ENCODE measurements at places on chromosomes 5 and 9.
A peak's percentile ranks its signal among the peaks of the same experiment; 100 is the strongest.

GRCh38 chr5:173688703-173689102 is 72.3 kb upstream of the BOD1 start:
- no peak for DNase-seq

DNA sequence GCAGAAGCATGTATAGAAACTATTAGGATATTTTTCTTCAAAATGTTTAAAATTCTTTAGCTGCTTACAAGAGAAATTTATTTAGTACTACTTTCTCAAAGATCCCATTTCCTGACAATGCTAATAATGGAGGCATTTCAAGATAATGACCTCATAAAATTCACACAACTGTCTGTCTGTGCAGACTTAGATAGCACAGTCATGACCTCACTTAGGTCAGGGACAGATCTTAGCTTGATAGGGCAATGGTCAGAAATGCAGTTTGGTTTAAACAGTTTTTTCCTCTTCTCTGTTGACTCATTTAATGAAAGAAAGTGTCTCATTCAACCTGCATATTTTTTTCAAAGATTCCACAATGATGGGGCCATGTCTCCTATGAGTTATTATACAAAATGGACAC is 128.4 kb downstream of the GRIA1 start:
- no peak for DNase-seq

DNA sequence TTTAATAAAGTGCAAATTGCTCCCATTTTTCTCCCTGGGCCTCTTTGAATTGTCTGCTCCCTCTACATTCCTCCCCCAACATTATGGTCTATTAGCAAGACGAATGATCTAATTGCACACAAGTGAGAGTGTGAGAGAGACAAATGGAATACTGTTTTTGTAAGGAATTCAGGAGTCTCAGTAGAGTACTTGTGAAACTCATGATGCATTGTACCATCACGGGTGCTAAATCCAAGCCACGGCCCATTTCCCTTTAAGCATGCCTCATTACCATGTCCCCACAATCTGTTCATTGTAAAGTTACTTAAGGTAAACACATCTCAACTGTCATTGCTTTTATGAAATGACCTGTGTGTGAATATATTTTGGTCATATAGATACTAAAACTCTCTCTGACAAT is 62.8 kb downstream of the CD180 start:
- no peak for DNase-seq

- DNase-seq: no peak
These were observed 9.1 kb downstream of the UBAC1 start for GRCh38 chr9:135951889-135952663.

GRCh38 chr5:124702525-124702924 is 43.9 kb downstream of the ZNF608 start:
- no peak for DNase-seq

GRCh38 chr5:168314735-168315411 is 23.4 kb downstream of the WWC1 start:
- DNase-seq: no peak

DNA sequence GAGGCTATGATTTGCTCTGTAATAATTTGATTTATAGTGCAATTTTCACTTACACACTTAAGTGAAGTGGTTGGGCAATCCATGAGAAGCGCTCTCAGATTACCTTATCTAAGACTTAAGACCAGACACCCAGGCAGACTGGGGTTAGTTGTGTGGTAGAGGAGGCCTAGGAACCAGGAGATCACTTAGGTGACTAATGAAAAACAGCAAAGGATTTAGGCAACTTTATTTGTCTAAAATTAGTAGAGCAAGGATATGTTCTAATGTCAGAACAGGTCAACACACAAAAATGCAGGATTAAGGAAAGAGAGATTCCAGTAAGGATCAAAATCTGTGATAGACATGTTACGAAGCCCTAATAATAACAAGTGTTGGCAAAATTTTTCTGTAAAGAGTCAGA is 913.8 kb downstream of the TLE1 start:
- no peak for DNase-seq

- DNase-seq: no peak
These were observed 307.3 kb upstream of the SGCD start for GRCh38 chr5:156019571-156020180.

GRCh38 chr5:641331-641765 is 29.2 kb downstream of the CEP72 start:
- DNase-seq: no peak

DNA sequence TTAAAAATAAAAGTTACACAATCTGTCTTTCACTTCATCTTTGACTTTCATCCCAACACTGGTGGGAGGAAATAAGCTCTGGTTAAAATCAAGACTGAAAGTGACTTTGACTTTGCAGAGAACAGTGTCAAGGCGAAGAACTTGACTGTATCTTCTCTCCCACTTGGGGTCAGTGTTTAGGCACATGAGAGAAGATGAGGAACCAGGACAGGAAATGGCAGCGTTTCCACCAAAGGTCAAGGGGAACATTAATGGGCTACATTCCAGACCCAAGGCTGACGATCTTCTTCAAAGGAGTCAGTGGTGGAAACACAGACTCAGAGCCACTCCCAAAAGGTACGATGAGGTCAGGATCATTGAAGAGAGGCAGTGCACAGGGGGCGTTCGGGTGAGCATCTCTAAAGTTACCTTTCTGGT is 409.5 kb downstream of the ARHGEF28 start:
- peak; percentile 47 for DNase-seq

DNA sequence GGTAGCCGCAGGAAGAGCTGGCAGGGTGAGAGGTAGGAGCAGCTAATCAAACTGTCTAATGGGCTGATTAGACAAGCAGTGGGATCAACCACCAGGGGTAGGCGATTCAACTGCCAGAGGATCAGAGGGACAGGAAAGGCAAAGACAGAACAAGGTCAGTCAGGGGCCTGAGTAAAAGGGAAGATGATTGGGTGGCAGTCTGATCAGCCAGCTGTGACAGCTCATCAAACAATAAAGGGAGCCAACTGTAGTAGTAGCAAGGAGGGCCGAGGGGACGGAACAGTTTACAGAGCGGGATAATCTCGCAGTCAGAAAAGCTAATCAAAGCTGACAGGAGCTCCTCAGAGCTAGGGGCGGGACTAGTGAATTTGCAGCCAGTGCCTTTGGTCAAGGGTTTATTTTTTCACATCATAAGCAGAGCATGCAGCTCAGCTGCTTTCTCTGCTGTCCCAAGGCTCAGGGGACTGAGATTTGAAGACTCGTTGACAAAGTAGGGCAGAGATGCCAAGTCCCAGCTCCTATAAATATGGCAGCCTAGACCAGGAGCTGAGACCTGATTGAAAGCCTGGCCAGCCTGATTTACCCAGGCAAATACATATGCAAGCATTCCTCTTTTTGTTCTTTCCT is 418.2 kb downstream of the GABRG2 start:
- DNase-seq: no peak

- DNase-seq: no peak
These were observed 48.3 kb upstream of the EGFL7 start for GRCh38 chr9:136614372-136614922.

DNA sequence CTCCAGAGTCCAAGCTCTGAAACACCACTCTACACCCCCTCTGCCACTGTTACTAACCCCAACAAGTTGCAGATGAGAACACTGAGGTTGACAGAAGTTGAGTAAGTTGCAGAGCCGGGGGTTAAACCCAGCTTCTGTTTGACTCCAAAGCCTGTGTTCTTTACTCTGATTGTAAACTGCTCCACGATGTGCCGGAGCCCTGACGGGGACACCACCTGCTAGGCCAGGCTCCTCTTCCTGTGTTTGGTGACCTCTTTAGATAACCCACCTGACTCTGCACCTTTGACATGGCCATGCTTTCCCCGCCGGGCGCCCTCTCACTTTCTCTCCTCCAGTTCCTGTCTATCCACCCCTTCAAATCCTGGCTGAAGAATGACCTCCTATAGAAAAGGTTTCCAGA is 96.7 kb downstream of the PAX5 start:
- DNase-seq: no peak

DNA sequence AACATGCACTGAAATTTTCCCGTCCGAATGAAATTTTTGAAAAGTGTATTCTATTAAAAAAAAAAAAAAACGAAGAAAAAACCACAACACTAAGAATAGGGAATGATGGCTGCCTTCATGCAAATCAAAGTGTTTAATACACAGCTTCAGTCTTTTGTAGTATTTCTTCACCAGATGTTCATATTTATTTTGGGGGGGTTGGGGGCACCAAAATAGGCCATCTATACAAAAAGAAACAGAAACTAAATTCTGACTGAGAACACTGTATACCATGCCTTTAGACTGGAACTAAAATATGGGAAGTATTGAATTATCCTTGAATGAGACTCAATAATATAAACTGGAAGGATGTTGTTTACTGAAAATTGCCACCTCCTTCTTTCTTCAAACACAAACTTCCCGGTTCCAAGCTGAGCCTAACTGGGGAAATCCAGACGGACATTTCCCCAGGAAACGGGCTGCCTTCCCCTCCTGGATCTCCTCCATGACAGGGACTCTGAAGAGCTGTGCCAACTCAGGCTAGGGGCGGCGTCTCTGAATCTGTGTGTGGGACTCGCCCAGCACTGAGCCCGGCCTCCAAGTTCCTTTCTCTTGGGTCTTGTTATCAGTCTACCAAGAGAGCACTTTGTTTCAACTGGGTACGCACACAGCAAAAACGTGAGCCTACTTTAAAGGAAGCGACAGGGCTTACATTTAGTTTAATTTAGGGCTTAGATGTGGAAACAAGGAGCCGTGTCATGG is 511.3 kb upstream of the ADAMTS16 start:
- no peak for DNase-seq

DNA sequence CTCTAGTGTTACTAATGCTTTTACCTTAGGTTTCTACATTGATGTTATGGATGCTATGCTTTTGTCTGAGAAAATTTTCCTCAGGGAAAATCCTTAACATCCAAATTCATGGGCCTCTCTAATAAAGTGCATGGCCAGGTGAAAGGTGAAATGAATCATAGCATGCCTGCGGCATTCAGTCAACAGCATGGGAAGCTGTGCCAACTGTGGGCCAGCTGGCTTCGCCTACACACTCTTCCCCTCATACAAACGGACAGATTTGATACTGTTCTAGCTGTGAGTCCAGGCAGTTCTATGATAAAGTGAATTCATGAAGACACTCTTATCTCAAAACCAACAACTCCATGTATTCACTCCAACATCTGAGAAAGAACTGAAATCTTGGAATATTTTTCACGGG is 374.1 kb downstream of the PLK2 start:
- DNase-seq: no peak

- DNase-seq: peak; percentile 75
These were observed at the start of gene PALM2AKAP2 for GRCh38 chr9:109779711-109780452. PALM2AKAP2 (plus strand) TSS chr9:109780198; CDS start chr9:109780489, 291 bp downstream.

- DNase-seq: peak; percentile 18
These were observed 393.7 kb upstream of the PDE4D start for GRCh38 chr5:60287174-60287771.

GRCh38 chr9:4111233-4112008 is 188.4 kb downstream of the GLIS3 start:
- no peak for DNase-seq

- no peak for DNase-seq
These were observed 11.2 kb downstream of the LRRC26 start for GRCh38 chr9:137158625-137159024.

GRCh38 chr9:97510797-97511654 is 9.6 kb downstream of the TMOD1 start:
- no peak for DNase-seq

DNA sequence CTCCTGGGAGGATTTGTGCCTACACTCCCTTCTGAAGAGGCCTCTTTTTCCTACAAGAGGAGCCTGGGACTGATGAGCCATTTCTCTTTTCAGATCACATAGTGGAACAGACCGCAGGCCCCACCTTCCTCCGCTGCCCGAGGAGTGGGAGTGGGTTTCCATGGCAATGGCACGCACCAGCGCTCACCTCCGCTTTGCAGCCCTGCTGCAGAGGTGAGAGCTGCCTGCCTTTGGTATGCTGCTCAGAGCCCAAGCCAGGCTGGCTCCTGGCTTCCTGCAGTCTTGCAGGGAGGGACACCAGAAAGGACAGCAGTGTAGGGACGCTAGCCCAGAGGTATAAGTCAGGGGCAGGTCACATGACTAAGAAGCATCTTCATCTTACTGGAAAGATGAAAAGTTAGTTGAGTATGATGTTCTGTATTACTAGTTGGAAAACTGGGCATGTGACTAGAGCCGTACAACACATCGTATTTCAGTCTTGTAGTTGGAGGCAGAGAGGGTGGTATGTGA is 12.4 kb downstream of the PTTG1 start:
- DNase-seq: no peak

DNA sequence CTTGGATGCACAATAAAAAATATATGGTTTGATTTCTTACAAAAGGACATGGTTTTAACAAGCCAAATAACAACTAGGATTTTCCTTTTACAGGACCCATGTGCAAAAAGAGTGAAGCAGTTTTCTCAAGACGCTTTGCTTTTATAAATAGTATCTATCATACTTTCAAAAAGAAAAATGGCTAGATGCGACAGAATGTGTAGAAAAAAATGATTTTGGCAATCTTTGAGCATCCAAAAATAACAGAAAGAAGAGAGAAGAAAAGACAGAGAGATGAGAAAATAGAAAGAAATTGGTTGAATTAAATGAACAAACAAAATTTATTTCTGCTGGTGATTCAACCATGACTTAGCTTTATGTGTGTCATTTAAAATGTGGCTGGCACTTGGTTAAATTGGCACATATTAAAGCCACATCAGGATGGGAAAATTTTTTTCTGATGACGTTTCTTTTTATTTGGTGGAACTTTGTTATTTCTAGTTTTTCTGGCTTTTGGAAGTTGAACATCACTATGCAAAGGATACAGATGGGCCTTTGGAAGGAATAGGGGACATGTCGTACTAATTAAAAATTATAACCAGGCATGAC is 35.6 kb upstream of the NREP start:
- DNase-seq: no peak

DNA sequence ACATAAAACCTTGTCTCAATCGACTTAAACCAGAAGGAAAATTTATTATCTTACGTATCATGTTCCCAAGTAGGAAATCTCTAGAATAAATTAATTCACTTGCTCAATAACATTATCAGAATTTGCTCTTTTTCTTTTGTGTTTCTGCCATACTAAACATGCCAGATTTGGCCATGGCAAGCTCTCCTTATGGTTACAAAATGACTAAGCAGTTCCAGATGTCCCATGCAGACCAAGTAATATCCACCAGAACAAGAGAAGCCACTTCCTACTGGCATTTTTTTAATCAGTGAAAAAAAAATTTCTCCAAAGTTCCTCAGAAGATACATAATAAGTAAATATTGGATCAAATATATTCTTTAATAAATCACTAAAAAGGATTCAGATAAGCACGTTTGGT is 25.2 kb upstream of the ADAMTS6 start:
- DNase-seq: no peak

DNA sequence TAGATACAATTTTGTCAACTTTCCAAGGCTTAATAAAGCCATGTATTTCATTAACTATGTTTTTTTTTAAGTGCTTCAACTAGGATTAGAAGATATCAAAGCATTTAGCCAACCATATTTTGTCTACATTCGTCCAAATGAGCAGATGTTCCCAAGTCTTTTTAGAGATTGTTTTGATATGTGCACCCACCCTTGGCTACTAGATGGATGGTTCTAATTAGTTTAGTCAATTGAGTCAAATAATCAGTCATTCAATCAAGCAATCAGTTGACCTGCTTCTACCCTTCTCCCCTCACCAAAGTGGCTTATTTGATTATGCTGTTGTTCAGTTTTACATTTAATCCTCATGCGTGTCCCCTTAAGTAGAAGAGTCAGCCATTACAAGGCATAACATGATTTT is 319.5 kb upstream of the TNC start:
- no peak for DNase-seq

- no peak for DNase-seq
These were observed 65.8 kb downstream of the ERAP1 start for GRCh38 chr5:96741891-96742309.
